NCI-H1048 (cell line): ENCODE measurements at places on chromosomes 7 and 10.

- no peak for DNase-seq
These were observed 16.0 kb downstream of the PTPN12 start for GRCh38 chr7:77553123-77553522.

DNA sequence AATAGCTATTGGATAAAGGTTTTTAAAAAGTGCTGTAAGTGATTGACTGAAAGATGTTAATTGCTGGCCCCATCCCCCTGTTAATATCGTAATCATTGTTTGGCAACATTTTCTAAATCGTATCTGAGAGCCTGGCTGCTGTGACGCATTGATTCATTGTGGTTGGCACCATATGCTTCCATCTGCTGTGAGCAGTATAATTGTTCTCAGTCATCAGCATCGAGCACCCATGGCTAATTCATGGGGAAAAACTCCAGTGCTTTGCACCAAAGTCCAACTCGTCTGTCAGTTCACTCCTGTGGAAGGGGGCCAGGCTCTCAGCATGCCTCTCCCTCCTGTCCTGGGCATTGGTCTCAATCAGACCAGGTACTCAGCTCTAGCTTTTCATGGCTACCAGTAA lies 205.2 kb downstream of the STK31 start:
- DNase-seq = no peak

DNA sequence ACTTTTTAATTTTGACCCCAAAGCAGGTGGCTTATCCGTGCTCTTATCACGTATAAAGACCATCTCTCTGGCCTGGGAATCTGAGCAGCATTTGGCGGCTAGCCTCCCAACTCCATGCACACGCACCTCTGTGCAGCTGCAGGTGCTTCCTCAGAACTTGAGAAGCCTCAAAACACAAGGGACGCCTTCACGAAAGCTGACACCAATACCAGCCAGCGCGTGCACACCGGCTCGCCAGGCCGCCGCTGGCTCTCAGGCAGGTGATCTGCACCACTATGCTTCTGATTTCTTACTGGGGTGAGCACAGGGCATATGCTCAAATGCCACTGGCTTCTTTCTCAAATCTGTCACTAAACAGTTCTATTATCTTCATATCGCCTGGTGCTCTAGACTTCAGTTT lies 145.0 kb downstream of the PARD3 start:
- DNase-seq = no peak

DNA sequence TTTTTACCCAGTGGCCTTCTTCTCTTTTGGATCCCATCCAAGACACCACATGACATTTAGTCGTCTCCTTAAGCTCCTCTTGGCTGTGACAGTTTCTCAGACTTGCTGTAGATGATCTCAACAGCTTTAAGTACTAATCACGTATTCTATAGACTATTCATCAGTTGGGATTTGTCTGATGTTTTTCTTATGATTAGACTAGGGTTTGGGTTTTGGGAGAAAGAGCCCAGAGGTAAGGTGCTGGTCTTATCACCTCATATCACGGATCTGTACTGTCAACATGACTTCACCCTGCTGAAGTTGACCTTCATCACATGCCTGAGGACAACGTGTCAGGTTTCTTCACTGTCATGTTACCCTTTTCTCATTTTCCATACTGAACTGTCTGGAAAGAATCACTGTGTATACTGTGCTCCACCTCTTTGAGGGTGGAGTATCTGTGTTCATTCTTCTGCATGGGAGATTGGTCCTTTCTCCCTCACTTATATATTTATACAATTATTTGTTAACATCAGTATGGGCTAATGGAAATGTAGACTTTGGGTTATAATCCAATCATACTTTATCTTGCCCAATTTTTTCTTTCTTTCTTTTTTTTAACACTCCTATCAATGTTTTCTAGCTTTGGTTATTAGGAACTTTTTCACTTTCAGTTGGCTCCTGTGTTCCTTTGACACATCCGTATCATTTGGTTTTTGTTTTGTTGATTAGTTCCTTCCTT lies 6.4 kb upstream of the HKDC1 start:
- DNase-seq = no peak

- DNase-seq = no peak
These were observed 59.5 kb downstream of the AHR start for GRCh38 chr7:17357952-17358351.

DNA sequence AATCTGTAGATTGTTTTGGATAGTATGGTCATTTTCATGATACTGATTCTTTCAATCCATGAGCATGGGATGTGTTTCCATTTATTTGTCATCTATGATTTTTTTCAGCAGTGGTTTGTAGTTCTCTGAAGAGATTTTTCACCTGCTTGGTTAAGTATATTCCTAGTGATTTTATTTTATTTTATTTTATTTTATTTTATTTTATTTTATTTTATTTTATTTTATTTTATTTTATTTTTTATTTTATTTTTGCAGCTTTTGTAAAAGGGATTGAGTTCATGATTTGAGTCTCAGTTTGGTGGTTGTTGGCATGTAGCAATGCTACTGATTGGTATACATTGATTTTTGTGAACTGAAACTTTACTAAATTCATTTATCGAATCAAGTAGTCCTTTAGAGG lies 404.2 kb downstream of the SDK1 start:
- no peak for DNase-seq

GRCh38 chr7:91596287-91596686 lies 284.2 kb downstream of the MTERF1 start:
- no peak for DNase-seq

DNA sequence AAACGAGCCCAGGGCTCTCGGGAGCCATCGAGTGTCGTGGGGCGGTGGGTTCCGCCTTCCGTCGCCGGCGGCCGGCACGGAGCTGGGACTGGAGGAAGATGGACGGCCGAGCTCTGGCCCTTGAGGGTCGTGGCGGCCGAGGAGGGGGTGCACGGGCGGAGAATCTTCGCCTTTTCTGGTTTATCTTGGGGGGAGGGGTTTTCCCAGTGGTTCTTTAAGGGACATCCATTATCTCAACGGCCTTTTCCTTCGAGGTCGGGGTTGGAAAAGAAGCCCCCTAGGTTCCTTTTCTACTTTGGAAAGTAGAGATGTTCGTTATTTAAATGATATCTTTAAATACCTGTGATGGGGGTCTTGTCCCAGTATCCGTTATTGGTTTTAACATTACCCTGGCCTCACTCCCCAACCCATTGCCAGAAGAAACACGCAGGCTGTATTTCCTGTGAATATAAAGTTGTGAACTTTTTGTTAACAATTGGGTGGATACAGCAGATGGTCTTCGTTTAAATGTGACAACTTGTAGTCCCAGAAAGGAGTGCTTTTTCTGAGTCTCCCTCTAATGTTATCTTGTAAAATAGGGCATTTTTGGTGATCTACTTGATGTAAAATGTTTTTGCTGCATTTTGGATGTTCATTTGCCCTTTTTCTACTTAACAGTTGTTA lies 765 bp downstream of the CCAR1 start:
- no peak for DNase-seq

- no peak for DNase-seq
These were observed 47.3 kb downstream of the FRMPD2 start for GRCh38 chr10:48227213-48227612.

DNA sequence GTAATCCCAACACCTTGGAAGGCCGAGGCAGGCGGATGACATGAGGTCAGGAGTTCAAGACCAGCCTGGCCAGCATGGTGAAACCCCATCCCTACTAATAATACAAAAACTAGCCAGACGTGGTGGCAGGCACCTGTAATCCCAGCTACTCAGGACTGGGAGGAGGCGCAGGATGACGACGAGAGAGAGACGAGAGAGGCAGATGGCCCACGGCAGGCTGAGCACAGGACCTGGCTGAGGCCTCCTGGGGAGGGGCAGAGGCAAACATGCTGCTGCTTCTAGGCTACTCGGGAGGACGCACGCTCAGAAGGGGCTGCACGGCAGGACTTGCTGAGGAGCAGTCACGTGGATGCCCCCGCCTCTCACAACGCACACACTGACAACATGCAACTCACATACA lies 22.4 kb downstream of the DIP2C start:
- DNase-seq = no peak

- DNase-seq = no peak
These were observed 69.9 kb upstream of the GTF2I start for GRCh38 chr7:74587435-74588126.

DNA sequence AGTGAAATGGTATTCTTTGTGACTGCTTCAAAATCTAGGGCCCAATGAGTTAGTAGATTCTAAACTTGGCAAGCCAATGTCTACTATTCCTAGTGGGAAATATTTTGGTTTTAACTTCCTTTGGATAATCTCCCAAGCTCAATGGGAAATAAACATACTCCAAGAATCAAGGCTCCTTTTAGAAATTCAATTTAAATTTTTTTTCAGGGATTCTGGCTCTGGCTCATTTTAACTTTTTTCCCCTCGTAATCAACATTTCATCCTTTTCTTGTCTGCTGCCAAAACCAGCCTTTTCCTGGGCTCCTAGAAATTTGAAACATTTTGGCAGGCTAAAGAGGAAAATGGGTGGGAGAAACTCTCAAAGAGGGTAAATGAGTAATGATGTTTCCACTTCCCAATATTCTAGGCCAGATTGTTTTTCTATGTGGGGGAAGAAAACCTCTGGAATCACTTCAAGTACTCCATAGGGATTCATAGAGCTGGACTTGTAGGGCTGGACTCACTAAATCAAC lies 85.6 kb upstream of the AGR3 start:
- DNase-seq = no peak

GRCh38 chr10:51459476-51459875 lies 239.9 kb downstream of the CSTF2T start:
- no peak for DNase-seq

- no peak for DNase-seq
These were observed 62.1 kb upstream of the CFAP46 start for GRCh38 chr10:133004478-133004877.

- no peak for DNase-seq
These were observed 62.7 kb downstream of the C10orf120 start for GRCh38 chr10:122636953-122637352.

GRCh38 chr7:7203813-7204575 lies 21.6 kb downstream of the C1GALT1 start:
- DNase-seq = no peak

GRCh38 chr7:157096286-157097055 lies 42.3 kb upstream of the UBE3C start:
- no peak for DNase-seq

GRCh38 chr7:2497500-2498336 lies 21.5 kb upstream of the GRIFIN start:
- DNase-seq = no peak

DNA sequence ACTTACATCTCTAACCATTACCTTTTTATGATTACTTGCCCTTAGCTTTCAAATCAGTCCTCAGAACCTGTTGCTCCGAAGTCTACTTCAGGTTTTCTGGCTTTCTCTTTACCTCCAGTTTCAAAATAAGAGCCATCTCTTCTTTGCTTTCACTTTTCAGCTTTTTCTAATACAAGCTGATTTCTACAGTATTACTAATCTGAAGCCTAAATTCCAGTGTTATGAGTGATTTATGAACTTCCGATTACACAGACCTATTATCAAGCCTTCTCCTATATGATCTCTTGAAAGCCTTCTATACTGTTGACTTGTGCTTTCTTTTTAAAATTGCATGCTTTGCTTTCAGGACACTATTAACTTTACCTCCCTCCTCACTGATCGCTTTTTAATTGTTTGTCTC lies 1307.8 kb upstream of the CELF2 start:
- DNase-seq = no peak

- no peak for DNase-seq
These were observed 57.8 kb downstream of the AUTS2 start for GRCh38 chr7:69656077-69656476.
